Naive B cell (primary cell): ENCODE measurements at places on chromosomes 12 and 14. TPM values are rescaled to one million over a fixed set of nuclear protein-coding genes. Genes with fewer than 3 reads are reported as not detected.

GRCh38 chr14:103072595-103073366 lies 11.2 kb upstream of the LBHD2 start:
- no peak overlapping the region for H3K27ac ChIP-seq
- DNase-seq = no peak
- no peaks in the 10 kb centered on the region for H3K27me3 ChIP-seq
- no peak overlapping the region for H3K4me3 ChIP-seq

DNA sequence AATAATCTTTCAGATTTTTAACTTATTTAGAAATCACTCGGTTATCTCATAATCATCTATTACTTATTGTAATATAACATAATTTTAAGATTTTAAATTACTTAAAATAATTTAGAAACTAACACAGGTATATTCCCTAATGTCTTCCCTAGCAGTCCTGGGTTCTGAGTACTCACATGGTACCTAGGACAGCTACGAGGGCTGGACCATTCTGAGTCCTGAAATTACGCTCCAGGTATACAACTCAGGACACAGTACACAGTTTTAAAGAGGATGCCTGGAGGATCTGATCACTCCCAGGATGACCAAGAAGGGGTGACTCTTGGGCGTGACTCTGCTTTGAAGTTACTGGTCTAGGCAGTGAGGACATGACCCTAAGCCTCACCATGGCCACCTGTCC lies 9.1 kb upstream of the RASSF8 start:
- no peaks in the 10 kb centered on the region for H3K4me1 ChIP-seq
- no peaks in the 10 kb centered on the region for H3K36me3 ChIP-seq
- no peak overlapping the region for H3K4me3 ChIP-seq
- no peaks in the 10 kb centered on the region for H3K27me3 ChIP-seq

DNA sequence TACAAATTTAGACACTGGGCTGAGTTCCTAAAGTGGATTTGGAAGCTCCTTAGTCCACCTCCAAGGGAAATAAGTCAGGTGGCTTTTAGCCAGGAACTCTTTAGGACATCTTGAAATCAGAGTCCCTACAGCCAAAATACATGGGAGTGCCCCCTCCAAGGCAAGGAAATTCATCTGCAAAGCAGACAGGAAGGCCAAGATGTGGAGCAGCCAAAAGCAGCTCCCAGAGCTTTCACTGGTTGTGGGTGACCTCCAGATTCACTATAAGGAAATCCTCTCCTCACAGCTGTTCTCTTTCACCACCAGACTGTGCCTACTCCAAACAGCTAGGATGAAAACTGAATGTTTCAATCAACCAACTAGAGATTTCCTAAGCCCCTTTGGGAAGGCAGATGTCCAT lies 6.6 kb downstream of the TTC9 start:
- H3K4me1 ChIP-seq = peaks cover 89% of the 10 kb centered on the region
- no peaks in the 10 kb centered on the region for H3K27me3 ChIP-seq
- no peak overlapping the region for H3K27ac ChIP-seq
- DNase-seq = no peak

GRCh38 chr14:57122129-57122528 lies 146.6 kb downstream of the EXOC5 start:
- H3K27ac ChIP-seq = no peak overlapping the region
- H3K27me3 ChIP-seq = peaks cover 6% of the 10 kb centered on the region
- H3K4me3 ChIP-seq = no peak overlapping the region
- no peaks in the 10 kb centered on the region for H3K36me3 ChIP-seq
- no peak for DNase-seq
- H3K4me1 ChIP-seq = no peaks in the 10 kb centered on the region

DNA sequence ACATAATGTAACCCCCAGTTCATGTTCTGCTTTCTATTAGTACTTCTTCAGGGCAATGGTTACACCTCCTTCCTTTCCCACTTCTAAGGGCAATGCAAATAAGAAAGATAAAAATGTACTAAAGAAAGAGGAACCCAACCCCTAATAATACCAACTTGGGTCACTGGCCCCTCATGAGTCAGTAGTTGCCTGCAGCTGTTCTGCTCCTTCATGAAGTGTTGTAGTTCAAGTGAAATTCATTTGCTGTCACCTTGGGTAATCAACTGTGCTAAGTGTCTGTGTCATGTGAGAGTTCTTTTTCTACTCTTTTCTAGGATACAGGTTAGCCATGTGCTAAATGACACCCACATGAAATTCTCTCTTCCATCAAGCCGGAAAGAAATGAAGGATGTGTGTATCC lies 91.8 kb downstream of the PLXNC1 start:
- DNase-seq = peak; percentile 79
- peaks cover 45% of the 10 kb centered on the region for H3K4me1 ChIP-seq
- H3K27ac ChIP-seq = peak overlapping the region; percentile 92
- H3K27me3 ChIP-seq = no peaks in the 10 kb centered on the region

DNA sequence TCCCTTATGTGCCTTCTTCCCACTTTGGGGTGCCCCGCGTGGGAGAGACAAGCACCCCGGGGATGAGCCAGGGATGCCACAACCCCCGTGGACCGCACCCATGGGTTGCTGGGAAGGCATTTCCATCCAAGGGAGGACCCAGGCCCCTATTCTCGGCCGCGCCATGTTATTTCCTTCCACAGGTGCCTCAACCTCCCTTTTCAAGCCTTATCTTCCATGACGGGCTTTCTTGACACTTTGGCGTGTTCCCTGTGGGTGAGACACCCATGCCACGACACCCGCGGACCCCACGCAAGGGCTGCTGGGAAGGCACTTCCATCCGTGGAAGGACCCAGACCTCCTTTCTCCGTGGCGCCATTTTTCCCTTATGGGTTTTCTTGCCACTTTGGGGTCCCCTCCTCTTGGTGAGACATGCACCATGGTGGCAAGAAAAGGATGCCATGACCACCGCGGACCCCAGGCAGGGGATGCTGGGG lies 269.2 kb downstream of the ALG10 start:
- no peak for DNase-seq
- no peaks in the 10 kb centered on the region for H3K27me3 ChIP-seq
- H3K36me3 ChIP-seq = no peaks in the 10 kb centered on the region
- H3K4me3 ChIP-seq = no peak overlapping the region
- H3K4me1 ChIP-seq = no peaks in the 10 kb centered on the region

- H3K27me3 ChIP-seq = peaks cover 6% of the 10 kb centered on the region
- H3K4me1 ChIP-seq = no peaks in the 10 kb centered on the region
- no peak overlapping the region for H3K27ac ChIP-seq
- H3K36me3 ChIP-seq = no peaks in the 10 kb centered on the region
Measured at GRCh38 chr12:63889721-63890509, 45.4 kb downstream of the SRGAP1 start.

DNA sequence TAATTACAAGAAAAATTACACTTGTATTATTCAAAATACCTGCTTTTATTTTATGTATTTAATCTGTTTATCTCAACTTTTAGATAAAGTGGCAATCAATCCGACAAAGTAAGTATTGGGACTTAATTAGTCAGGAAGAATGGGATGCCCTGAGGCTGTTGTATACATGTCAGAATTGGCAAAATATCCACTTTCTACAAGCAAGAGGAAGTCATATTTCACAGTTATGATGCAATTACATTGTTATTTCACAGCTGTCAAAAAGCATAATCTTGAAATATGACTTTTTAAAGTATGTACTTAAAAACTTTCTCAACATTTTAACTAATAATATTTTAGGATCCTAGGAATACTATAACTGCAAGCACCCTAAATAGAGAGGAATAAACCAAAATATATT lies 357.1 kb upstream of the MGAT4C start:
- DNase-seq = no peak
- no peaks in the 10 kb centered on the region for H3K27me3 ChIP-seq
- H3K4me1 ChIP-seq = no peaks in the 10 kb centered on the region
- H3K27ac ChIP-seq = no peak overlapping the region
- no peaks in the 10 kb centered on the region for H3K36me3 ChIP-seq

DNA sequence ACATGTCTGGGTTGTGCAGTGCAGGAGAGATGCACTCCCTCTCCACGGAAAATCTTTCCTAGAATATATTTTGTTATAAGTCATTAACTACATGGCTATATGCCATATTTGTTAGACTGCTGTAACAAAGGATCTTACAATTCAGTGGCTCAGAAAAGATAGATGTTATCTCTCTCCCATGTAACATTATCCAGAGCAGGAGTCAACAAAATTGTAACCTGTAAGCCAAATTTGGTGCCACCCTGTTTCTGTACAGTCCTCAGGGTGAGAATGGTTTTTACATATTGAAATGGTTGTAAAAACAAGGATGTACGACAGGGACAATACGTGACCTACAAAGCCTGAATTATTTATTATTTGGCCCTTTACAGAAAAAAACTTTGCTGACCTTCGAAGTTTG lies 155.5 kb downstream of the KIF21A start:
- H3K36me3 ChIP-seq = no peaks in the 10 kb centered on the region
- H3K27ac ChIP-seq = no peak overlapping the region
- H3K4me1 ChIP-seq = no peaks in the 10 kb centered on the region
- no peak overlapping the region for H3K4me3 ChIP-seq

DNA sequence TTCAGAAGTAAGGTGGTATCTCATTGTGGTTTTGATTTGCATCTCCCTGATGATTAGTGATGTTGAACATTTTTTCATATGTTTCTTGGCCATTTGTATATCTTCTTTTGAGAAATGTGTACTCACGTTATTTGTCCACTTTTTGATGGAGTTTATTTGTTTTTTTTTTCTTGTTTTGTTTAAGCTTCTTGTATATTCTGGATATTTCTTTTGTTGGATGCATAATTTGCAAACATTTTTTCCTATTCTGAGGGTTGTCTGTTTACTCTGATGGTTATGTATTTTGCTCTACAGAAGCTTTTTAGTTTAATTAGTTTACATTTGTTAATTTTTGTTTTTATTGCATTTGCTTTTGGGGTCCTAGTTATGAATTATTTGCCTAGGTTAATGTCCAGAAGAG lies 927.4 kb upstream of the LRFN5 start:
- H3K27ac ChIP-seq = no peak overlapping the region
- H3K4me3 ChIP-seq = no peak overlapping the region
- no peaks in the 10 kb centered on the region for H3K27me3 ChIP-seq
- H3K36me3 ChIP-seq = no peaks in the 10 kb centered on the region

DNA sequence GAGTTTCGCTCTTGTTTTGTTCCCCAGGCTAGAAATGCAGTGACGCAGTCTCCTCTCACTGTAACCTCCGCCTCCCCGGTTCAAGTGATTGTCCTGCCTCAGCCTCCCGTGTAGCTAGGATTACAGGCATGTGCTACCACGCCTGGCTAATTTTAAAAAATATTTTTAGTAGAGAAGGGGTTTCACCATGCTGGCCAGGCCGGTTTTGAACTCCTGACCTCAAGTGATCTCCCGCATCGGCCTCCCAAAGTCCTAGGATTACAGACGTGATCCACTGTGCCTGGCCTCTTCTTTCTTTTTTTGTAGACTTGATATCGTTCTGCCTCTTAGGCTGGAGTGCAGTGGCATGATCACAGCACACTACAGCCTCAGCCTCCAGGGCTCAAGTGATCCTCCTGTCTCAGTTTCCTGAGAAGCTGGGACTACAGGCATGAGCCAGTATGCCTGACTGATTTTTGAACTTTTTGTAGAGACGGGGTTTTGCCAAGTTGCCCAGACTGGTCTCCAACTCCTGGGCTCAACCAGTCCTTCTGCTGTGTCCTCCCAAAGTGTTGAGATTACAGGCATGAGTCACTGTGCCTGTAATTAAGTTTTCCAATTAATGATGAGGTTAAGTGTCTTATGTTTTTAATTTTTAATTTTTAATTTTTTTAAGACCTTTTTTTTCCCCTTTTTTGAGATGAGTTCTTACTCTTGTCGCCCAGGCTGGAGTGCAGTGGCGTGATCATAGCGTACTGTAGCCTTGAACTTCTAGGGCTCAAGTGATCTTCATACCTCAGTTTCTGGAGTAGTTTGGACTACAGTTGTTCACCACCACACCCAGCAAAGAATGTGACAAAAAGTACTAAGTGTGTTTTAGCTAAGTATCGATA lies 10.2 kb downstream of the RCOR1 start:
- peaks cover 58% of the 10 kb centered on the region for H3K4me1 ChIP-seq
- H3K27ac ChIP-seq = peak overlapping the region; percentile 15
- no peak for DNase-seq

GRCh38 chr12:115260762-115261675 lies 577.0 kb upstream of the TBX3 start:
- H3K27me3 ChIP-seq = no peaks in the 10 kb centered on the region
- no peaks in the 10 kb centered on the region for H3K4me1 ChIP-seq
- no peaks in the 10 kb centered on the region for H3K36me3 ChIP-seq
- no peak overlapping the region for H3K4me3 ChIP-seq

GRCh38 chr14:93304771-93305170 lies 28.1 kb downstream of the BTBD7 start:
- no peaks in the 10 kb centered on the region for H3K27me3 ChIP-seq
- H3K36me3 ChIP-seq = no peaks in the 10 kb centered on the region
- peaks cover 39% of the 10 kb centered on the region for H3K4me1 ChIP-seq
- H3K27ac ChIP-seq = no peak overlapping the region
- no peak for DNase-seq

The HPD gene
- polyA plus RNA-seq = not detected

The GPR135 gene
- polyA plus RNA-seq = 0.86 TPM

The PRH2 gene
- polyA plus RNA-seq = not detected

The ALDH1L2 gene
- not detected for polyA plus RNA-seq

The FBLN5 gene
- 2.0 TPM for polyA plus RNA-seq

The INHBC gene
- not detected for polyA plus RNA-seq

The RPS6KA5 gene
- polyA plus RNA-seq = 33.3 TPM

The FGD6 gene
- 0.52 TPM for polyA plus RNA-seq

The PEX5 gene
- polyA plus RNA-seq = 15.3 TPM

The BEGAIN gene
- 1.2 TPM for polyA plus RNA-seq

The FSCB gene
- not detected for polyA plus RNA-seq
